Stimulated activated CD8-positive, alpha-beta memory T cell treated with anti-CD3 and anti-CD28 coated beads, Interleukin-2, amount 100 ng/mL, for 1 hour (primary cell): ENCODE measurements at places on chromosomes 1 and 21.

DNA sequence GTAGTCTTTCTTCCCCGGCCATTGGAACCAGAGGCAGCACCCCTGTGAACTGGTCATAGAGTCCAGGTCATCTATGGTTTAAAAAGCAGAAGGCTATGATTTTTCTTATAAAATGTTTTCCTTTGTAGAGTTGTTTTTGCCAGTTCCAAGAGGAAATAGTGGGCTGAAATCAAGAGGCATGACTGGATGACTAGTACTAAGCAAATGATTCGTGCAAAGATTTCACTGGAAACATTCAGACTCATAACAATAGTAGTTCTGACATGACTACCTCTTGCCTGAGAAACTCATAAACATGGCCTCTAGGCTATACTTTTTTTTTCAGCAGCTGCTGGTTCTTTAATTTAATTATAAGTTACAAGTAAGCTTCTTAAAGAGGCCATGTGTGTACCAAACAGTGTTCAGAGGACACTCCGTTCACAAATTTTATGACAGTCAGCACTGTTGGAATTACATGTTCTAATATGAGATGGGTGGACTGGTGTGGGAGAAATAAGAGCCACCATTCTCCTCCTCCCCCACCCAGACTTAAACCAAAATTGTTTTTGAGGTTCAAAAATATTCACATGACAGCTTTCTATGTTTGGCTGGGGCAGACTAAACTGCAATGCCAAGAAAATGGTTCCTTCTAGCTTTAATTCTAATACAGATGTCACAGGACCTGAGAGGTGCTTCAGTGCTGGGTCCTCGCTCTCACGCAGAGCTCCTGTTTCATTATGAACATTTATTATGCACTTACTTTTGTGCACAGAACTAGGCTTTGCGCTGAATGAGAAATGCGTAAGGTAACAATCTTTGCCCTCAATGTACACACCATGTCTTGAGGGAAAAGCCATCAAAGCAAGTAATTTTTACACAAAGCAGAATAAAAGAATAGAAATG, 147.5 kb downstream of the ZC3H11B start:
- DNase-seq = no peak

DNA sequence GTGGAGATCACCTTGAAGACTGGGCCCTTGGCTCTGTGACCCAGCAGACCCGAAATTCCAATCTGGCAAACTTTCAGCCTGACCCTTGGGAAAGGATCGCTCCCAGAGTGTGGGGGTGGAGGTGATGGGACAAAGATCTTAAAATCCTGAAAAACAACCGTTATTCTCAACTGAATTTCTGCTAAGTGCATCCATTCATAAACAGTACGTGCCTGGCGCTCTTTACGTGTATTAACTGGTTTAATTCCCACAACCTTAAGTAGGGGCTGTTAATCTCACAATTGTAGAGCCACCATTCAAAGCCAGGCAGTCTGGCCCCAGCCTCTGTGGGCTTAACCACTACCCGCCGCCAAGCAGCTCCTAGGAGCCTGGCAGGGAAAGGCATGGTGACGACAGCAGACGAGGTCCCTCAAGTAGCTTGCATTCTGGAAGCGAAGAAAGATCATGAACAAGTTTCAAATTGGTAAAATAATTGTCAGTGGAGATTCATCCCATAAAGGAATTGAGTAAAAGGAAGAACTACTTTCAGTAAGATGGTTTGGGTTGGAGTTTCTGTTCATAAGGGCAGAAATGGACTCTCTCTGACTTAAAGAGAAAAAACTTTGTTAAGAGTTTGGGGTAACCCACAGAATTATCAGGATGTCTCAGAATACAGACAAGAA, 11.4 kb upstream of the RGS16 start:
- DNase-seq = no peak

GRCh38 chr1:186848509-186849130, 19.9 kb downstream of the PLA2G4A start:
- DNase-seq = no peak

DNA sequence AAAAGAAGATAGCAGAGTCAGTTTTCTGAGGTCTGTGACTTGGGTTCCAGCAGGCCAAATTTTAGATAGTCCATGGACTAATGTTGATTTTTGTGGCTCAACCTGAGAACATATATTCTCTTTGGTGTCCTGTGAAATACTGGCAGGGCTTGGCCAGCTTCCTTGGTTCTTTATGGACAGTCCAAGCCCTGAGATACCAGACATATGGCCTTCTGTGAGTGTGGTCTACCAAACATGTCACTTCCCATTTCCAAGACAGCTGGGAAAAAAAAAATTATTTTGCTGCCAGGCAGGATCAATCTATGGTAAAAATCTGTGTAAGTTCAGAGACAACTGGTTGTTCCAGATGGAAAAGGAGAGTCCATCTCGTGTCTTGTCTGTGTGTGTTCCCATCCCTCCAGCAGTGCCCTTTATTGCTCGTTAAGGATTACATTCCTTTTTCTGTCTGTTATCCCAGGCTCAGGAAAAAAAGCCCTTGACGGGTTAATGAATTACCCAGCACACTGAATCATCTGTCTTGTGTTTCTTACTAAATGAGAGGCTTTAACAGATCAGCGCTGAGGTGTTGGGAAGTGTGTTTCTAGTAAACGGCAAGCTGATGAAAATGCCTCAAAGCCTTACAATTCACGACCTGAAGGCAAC, 33.4 kb upstream of the XPR1 start:
- DNase-seq = no peak

DNA sequence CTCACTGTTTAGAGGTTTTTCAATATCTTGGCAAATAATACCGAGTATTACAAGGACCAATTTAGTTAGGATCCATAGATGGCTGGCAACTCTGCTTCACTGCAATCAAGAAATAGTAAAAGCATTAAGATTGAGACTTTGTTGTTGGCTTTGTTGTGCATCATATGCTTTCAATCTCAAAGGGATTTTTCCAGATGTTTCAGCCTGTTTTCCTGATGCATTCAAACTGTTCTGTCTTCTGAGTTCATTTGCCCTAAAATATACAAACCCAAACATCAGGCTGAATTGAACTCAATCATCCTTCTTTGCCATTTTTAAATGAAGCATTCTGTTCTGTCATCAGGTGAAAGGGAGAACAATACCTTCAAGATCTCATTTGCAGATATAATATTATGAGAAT, 248.7 kb downstream of the TTLL7 start:
- DNase-seq = no peak

- DNase-seq = no peak
Measured at GRCh38 chr1:214008791-214009422, 21.1 kb downstream of the PROX1 start.

- no peak for DNase-seq
Measured at GRCh38 chr1:163824490-163824889, 502.7 kb downstream of the NUF2 start.

DNA sequence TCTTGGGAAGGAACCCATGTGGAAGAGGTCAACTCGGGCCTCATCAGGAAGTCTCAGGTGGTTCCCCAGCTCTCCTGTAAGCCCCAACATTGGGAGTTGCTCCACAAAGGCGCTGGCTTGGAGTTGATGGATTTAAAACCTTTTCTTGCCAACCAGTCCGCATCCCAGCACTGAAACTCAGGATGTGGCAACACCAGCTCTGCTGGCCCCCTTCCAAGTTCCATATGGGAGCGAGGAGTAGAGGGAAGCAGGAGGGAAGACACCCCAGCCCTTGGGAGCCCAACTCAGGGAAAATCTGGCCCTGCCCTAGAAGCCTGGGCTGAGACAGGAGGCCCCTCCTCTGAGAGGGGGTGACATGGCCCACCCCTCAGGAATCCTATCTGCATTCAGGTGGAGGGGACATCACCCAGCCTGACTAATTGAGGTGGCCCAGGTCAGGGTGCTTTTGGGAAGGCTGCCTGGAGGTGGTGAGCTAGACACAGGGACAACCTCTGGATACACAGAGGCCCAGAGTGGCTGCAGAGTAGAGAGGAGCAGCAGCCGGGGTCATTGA, 33.1 kb upstream of the DMBX1 start:
- no peak for DNase-seq

DNA sequence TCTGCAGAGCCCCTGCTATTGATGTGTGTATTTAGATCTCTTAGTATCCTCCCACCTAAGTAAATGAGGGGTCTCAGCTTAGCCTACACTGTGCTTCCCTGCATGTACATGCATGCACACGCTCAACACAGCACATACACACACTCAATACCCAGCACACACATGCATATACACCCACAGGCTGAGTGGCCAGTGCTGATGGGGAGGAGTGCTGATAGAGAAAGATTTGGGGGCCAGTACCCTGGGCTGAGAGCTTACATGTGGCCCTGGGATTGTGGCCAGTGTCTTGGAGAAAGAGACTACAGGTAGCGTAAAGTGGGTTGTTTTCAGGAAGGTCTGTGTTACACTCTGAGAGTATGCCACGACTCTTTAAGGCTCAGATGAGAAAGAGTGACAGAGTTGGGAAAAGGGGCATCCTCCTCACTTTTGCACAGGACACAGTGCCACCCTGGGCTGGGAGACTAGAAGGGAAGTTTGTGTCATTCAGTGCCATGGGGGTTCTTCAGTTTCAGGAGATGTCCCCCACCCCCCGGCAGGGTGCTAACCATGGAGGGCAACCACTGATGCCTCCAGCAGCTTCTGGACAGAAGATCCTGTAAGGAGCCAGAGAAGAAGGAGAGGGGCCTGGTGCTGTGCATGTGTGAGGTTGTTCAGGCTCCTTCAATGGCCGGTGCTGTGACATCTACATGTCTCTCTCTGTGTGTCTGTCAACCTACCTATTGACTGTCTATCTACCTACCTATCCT, 166.8 kb downstream of the RHOU start:
- DNase-seq = no peak

DNA sequence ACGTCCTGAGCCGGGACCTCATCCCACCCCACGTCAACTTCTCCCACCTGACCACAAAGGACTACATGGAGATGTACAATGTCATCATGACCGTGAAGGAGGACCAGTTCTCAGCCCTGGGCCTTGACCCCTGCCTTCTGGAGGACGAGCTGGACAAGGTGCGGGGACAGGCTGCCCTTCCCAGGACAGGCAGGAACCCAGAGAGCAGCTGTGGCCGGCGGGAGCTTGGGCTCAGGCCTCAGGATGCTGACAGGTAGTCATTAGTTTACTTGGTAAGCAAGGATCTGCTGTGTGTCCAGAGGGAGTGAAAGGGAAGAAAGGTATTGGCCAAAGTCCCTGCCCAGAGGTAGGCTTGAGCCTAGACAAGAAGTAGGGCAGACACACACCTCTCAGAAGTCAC, 17.6 kb upstream of the KCNC4 start:
- DNase-seq = no peak

DNA sequence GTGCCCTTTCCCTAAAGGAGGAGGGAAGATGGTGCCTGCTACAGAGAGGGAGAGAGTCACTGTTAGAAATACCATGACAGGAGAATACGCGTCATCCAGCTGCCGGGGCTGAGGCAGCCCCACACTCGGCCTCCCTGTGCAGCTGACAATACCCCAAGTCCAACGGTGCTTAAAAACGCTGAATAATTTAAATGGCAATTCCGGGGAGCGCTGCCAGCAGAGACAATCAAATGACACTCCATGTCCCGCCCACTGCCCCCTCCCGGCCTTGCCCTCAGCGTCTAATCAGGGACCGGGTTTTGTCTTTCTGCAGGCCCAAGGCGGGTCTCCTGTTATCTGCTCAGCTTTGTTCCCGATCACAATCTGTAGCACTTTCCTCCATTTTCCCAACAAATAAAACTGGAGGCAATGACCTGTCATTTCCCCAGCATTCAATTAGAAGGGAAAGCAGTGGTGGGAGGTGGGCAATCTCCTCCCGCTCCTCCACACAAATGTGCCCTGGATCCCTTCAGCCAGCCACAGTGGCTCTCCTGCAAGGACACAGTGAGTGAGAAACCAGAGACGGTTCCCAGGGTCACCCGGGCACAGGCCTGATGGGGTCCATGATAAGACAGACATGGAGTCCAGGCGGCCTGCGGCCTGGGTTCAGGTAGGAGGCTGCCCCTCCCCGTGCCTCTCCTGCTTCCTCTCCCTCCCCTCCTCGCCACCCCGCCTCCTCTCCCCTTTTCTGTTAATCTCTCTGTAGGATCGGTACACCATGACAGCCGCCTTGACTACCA, 42.7 kb upstream of the AJAP1 start:
- DNase-seq = no peak

GRCh38 chr1:196143602-196144342, 464.5 kb downstream of the KCNT2 start:
- no peak for DNase-seq

DNA sequence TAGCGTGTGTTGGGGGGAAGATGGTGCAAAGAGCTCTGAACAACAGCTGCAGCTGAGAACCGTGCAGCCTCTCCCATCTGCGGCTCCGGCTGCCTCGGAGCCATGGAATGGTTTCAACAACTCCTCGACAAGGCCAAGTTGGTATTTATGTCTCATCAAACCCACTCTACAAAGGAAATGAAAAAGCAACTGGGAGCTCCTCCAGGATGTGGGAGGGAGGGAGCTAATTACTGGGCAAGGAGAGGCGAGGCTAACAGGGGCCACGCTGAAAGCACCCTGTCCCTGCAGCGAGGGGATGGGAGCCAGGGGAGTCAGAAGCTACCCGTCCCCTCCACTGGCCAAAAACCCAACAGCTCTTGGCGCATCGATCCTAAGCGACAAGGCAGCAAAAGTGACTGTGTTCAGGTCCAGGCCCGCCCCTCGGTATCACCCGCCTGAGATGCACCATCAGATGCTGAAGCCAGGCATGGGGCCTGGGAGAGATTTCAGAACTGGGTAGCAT, 63.1 kb downstream of the ACOT7 start:
- DNase-seq = no peak

GRCh38 chr1:91011726-91012125, 10.1 kb downstream of the ZNF644 start:
- no peak for DNase-seq

DNA sequence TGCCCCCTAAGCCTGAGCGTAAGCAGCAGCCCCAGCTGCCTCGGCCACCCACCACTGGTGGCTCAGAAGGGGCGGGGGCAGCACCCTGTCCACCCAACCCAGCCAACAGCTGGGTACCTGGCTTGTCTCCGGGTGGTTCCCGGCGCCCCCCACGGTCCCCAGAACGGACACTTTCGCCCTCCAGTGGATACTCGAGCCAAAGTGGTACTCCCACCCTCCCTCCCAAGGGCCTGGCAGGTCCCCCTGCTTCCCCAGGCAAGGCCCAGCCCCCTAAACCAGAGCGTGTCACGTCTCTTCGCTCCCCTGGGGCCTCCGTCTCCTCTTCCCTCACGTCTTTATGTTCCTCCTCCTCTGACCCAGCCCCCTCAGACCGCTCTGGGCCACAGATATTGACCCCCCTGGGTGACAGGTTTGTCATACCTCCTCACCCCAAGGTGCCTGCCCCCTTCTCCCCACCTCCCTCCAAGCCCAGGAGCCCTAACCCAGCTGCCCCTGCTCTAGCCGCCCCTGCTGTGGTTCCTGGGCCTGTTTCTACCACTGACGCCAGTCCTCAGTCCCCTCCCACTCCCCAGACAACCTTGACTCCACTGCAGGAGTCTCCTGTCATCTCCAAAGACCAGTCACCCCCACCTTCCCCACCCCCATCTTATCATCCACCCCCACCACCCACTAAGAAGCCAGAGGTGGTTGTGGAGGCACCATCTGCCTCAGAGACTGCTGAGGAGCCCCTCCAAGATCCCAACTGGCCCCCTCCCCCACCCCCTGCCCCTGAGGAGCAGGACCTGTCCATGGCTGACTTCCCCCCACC, 46.2 kb downstream of the YARS1 start:
- DNase-seq = no peak

- no peak for DNase-seq
Measured at GRCh38 chr1:25566730-25567341, 23.4 kb downstream of the LDLRAP1 start.
